ENCODE measurements at places on chromosomes 7 and 10.

DNA sequence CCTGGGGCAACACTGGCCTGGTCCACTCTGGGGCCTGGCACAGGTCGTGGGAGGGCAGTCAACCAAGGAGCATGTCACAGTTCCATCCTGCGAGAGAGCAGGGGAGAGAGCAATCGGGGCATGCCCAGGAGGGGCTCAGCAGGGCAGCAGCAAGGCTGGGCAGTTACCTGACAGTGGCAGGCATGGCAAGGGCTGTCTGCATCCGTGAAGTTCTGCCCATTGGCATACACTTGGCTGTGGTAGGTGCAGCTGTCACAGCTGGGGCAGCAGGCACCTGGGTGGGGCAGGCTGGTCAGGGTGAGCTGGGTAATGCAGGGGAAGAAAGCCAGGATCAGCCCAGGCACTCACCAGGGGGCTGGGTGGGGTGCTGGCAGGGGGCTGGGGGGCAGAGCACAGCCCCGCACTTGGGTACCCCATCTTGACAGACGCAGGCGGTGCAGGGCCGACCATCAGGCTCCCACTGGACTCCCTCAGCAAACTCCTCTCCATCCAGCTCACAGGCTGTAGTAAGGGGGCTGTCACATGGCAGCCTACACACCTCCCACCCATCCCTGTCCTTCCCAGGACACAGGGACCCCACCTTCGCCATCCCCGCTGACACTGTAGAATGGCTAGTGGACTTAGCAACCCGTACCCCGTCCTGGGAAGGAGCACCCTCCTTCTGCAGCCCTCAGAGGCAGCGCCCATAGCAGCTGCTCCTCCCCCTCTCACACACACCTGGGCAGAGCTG, 17.8 kb downstream of the KCP start:
- DNase-seq: peak; percentile 6

- DNase-seq: peak; percentile 23
These were observed 22.8 kb upstream of the ORC5 start for GRCh38 chr7:104230606-104231005.

- DNase-seq: no peak
These were observed 600.5 kb upstream of the MGMT start for GRCh38 chr10:128866551-128866950.

DNA sequence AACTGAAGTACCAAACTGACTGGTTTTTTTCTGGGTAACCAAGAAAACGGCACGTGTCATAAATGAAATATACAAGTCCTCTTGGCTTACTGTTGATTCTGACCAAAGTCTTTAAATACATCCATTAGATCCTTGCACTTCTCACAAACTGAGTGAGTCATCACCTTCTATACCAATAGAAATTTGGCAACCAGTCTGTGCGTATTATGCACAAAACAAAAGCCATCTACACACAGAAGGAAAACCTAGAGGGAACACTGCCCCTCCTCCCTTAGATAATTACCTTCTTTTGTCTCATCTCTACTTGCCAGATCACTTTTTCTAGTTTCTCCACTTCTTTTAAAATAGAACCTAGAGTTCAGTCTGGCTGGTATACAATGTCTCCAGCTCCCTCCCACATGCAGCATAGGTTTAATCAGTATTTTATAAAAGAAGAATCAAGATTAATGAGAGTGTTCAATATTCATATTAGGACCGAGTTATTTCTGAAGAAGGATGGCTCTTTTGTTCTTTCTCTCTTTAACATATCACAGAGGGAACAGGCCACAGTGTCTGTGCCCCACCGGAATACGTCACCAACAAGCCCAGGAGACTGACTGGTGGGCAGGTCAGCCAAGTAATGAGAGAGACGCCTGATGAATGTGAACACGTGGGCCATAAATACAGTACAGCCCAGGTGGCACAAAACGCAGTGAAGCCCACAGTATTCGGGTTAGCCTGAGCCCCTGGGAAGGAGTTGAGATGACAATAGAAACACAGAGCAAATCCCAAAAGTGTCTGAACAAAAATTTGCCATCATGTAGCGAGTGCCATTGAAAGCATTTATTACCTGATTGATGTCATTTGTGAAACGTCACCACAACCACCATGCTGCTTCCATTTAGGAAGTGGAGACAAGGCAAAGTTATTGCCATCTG, 91.3 kb downstream of the KIAA1549 start:
- DNase-seq: no peak

DNA sequence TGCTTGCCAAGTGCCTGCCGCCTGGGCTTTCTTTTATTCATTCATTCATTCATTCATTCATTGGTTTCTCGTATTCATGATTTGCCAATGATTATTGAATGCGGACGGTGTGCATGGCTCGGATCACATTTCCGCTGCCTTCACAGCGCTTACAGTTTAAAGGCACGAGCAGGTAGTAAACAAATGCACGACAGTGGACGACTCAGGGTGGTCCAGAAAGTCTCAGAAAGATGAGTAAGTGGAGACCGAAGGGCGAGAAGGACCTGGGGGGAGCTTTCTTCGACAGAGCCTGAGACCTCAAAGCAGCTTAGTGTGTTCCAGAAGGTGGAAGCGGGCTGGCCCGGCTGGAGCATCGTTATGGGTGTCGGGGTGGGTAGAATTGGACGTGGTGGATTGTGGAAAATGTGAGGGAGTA, 506 bp downstream of the MCM10 start:
- DNase-seq: peak; percentile 9

- DNase-seq: no peak
These were observed 272.9 kb downstream of the MAGI2 start for GRCh38 chr7:79180533-79180932.

DNA sequence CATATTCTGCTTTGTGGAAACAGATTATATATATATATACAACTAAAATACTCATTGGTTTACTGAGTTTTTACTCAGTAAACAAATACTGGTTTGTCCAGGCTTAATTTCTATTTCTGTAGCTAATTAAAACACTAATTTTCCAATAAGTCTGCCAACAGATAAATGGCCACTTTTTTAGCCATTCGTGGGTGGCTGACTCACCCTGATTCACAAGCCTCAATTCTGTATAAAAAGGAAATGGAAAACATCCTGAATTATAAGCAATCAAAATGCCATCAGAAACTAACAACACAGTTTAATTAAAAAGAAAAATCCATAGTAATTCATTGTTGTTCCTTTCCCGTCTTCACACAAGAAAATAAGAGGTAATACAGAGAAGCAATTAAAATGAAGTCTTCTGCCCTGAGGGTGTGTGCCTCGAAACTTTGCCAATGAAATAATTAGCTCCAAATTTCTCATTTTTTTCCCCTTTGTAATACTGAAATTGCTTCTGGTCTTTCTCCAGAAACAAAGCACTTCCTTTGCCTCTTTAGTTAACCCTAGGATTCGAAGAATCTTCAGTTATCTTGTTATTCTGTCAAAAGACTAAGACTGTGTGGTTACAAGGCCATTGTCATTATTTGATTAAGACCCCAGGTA, 118.7 kb upstream of the PTN start:
- DNase-seq: no peak

DNA sequence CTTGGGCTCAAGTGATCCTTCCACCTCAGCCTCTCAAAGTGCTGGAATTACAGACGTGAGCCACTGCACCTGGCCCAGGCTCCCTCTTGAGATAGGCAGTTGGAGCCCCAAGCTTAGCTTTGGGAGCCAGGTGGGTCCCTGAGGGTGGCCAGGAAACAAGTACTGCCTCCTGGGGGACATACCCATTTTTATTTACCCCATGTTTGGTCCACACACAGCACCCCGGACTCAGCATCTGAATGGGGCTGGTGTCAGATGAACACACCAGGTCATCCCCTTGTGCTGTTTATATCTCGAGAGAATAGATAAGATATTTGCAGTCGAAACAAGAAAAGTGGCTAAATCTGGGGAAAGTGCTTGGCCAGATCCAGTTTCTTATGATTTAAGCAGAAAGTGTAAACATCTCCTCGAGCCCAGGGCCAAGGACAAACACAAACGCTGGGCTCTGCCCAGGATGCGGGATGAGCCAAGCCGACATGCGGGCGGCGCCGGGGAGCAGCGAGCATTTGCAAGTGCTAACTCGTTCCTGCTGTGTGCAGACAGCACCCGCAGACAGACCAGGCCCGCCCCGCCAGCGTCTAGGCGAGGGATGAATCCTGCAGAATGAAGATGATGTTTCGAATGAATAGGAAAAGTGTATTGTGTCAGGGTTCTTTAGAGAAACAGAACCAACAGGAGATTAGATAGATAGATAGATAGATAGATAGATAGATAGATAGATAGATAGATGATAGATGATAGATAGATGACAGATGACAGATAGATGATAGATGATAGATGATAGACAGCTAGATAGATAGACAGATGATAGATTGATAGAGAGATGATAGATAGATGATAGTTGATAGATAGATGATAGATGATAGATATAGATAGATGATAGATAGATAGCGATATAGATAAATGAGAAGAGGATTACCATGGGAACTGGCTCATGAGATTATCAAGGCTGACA, 44.4 kb upstream of the OCM2 start:
- peak; percentile 26 for DNase-seq

DNA sequence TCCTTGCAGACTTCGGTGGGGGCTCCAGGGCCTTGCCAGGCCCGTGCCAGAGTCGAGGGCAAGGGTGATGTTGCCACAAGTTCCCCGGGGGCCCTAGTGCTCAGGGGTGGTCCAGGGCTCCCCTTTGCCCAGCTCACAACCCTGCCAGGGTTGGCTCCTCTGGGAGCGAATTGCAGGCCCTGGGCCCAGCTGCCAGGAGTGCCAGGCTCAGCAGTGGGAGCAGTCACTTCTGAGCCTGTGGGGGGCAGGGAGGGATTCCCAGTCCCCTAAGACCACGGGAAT, 43.8 kb downstream of the TCERG1L start:
- DNase-seq: no peak

- DNase-seq: no peak
These were observed 25.1 kb downstream of the ZNF467 start for GRCh38 chr7:149748076-149748874.
